ENCODE measurements at places on chromosomes 5 and 9.
A peak's percentile ranks its signal among the peaks of the same experiment; 100 is the strongest.

DNA sequence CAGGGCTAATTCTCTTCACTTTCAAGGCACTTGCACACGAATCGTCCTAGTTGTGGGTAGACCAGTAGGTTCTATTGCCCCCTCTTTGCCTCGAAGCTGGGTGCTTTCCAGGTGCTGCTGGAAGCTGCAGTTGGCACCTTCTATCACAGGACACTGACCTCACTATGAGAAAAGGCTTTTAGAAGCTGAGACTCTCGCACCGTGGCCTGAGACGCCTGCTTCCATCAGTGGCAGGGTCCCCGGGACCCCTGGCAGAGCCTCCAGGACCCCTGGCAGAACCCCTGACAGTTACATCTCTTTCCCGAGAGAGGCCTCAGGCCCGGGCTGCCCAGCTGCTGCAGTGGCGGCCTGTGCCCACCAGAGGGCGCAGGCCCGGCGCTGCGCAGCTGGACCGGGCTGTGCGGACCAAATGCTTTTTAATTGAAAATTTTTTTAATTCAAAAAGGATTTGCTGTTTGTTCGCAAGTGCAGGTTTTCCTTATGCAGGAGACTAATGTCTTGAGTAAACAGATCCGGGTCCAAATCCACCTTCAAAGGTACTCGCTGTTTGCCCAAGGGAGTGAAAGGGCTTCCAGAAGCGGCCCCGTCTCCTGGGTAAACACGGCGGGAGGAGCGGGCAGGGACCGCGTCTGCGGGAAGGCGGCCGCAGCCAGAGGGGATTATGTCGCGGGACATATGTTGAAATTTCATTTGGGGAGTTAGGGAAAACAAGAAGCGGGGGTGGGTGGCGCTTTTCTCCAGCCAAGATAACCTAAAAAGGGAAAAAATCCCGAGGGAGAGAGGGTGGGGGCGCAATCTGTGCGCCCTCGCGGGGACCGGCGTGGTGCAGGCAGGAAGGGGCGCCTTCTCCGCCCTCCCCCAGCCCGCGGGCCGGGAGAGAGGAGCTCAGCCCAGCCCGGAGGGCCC is 114.5 kb upstream of the LMX1B start:
- peak; percentile 74 for DNase-seq

GRCh38 chr9:257957-258356 is 43.3 kb downstream of the DOCK8 start:
- no peak for DNase-seq

- no peak for DNase-seq
Observed at GRCh38 chr9:131402738-131403492, 9.0 kb downstream of the PRRC2B start.

GRCh38 chr5:61465066-61465465 is 133.0 kb downstream of the ZSWIM6 start:
- DNase-seq, result no peak

- DNase-seq, result no peak
Observed at GRCh38 chr5:154205441-154206117, 15.0 kb downstream of the GALNT10 start.

DNA sequence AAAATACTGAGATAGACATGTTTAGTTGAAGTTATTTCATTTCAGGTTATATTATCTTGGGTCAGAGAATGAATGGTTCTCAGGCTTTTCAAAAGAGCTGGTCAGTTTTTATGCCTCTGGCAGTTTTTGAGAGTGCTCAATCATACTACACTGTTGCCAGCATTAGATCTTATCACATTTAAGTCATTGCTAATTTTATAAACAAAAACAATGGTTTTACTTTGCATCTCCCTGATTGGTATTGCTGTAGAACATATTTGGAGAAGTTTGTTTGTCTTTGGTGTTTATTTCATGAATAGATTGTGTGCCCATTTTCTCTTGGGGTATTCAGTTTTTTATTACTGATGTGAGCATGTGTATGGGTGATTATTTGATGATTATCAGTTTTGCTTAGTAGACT is 1.5 kb downstream of the CATSPER3 start:
- no peak for DNase-seq

DNA sequence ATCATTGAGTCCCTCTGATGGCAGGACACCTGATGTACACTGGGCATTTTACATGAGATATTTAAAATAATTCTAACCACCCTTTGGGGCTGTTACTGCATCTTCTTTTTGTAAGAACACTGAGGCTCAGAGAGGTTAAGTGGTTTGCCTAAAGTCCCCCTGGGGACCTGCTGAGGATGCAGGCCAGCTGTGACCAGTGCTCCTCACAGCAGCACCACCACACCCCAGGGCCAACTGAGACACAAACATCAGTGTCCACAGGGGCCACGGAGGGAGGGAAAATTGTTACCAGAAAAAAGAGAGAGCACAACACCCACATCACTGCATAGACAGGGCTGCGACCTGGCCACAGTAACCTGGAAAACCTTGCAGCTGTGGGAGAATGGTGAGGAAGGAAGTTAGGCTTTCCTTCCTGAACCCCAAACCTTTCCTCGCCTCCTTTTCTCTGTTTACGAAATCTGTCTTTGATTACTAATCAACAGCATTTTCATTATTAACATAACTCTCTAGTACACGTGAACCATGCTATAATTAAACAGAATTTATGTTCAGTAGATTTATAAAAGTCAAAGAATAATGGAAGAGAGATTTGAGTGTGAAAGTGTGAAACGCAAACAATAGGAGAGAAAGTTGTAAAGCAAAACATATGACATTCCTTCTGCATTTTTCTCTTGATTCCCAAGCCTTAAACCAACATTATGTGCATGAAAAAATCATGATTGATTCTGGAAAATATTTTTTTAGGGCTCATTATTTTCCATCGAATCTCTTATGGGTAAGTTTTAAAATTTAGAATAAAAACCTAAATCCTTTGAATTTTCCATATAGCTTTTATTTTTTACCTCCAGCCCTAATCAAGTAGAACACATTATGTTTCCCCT is 228.1 kb upstream of the DAPK1 start:
- DNase-seq, result no peak

All from GM20000 (cell line).